ENCODE measurements at places on chromosomes 11 and 22.

DNA sequence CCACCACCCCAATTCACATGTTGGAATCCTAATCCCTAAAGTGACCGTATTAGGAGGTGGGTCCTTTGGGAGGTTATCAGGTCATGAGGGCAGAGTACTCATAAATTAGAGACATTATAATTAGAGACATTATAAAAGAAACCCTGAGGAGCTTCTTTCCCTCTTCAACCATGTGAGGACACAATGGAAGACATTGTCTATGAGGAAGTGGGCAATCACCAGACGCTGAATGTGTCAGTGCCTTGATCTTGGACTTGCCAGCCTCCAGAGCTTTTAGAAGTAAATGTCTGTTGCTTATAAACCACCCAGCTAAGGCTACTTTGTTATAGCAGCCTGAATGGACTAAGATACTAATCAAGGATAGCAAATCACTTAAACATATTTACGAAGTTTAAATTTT, 14.8 kb downstream of the GAB2 start:
- no peak for DNase-seq

- DNase-seq, result no peak
These were observed 1.3 kb upstream of the BARX2 start for GRCh38 chr11:129374081-129374992.

DNA sequence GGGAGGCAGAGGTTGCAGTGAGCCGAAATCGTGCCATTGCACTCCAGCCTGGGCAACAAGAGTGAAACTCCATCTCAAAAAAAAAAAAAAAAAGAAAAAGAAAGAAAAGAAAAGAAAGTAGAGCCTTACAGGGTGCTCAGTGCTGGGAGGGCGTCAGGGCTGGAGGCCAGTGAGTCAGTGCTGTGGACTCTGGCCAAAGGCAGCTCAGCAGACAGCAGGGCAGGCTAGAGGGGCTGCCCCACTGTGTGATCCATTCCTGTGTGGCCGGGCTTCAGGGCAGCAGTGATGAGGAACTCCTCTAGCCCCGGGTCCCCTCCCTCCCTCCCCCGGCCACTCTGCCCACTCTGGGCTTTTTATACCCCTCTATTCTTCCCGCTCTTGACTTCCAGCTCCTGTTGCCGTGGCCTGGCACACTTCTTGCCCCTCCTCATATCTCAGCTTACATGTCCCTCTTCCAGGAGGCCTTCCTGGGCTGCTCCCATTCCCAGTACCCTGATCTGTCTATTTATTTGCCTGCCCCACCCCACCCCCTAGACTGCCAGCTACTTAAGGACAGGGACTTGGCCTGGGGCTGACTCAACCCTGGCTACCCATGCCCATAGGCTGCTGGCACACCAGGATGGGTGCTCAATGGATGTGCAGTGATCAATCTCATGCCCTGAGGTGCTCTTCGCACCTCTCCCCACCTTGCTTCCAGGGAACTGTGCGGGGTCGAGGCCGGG, 10.1 kb downstream of the SYT12 start:
- DNase-seq, result no peak

DNA sequence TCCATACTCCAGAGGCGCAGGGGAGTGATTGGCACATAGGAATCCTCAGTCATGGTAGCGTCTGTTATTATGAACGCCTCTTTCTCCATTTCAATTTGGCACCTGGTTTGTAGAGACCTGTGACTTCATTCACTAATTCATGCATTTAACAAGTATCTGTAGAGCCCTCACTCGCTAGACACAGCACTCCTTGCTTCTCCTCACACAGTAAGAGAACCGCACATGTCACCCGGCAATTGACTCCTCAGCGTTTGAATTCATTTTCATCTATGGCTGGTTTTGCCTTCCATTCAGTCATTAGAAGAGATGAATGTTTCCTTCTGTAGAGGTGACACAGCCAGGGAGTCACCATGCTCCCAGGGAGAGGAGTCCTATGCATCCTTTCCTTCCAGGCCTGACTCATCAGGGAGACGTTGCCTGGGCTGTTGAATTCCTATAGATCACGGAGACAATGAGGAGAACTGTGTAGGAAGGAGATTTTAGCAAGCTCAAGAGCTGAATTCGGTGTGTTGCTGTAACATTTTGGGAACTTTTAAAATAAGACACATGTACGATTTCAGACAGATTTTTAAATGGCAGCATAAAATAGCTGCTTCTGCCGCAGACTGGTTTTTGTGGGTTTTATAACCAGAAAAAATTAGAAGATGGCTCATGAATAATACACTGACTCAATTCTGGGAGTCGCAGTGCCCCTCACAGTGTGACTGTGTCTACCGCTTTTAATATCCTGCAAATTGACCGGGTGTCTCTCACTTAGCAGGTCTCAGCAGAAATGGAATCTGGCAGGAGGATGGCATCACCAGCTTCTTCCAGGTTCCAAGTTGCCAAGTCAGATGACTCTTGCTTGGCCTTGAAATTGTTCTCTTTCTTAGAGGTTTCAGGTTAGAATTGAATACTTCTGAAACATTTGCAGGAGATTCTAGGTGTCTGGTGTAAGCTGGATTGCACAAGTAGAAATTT, 44.4 kb upstream of the CLMP start:
- DNase-seq, result no peak

GRCh38 chr11:121318848-121319834, 26.6 kb downstream of the SC5D start:
- no peak for DNase-seq

DNA sequence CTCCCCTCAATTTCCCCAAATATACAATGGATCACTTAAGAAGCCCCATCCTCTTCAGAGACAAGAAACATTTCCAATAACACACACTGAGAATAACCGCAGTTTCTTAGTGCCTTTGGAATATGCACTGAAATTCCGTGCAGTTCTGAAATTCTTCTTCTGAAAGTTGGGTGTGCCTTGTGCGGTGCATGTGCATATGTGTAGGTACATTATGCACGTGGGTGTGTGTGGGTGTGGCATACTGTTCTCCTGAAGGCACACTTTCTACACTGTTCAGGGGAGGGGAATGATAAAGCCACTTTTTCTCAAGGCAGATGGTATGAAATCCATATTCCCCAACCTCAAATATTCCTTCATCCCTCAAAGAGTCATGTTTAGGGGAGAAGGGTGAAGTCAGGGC, 1.7 kb downstream of the EXPH5 start:
- DNase-seq, result no peak

- DNase-seq, result no peak
These were observed 33.3 kb upstream of the PDGFB start for GRCh38 chr22:39278040-39278439.

- DNase-seq, result no peak
These were observed 63.0 kb downstream of the PTPRJ start for GRCh38 chr11:48043111-48043990.

GRCh38 chr11:7353100-7353499, 101.4 kb downstream of the SYT9 start:
- no peak for DNase-seq

DNA sequence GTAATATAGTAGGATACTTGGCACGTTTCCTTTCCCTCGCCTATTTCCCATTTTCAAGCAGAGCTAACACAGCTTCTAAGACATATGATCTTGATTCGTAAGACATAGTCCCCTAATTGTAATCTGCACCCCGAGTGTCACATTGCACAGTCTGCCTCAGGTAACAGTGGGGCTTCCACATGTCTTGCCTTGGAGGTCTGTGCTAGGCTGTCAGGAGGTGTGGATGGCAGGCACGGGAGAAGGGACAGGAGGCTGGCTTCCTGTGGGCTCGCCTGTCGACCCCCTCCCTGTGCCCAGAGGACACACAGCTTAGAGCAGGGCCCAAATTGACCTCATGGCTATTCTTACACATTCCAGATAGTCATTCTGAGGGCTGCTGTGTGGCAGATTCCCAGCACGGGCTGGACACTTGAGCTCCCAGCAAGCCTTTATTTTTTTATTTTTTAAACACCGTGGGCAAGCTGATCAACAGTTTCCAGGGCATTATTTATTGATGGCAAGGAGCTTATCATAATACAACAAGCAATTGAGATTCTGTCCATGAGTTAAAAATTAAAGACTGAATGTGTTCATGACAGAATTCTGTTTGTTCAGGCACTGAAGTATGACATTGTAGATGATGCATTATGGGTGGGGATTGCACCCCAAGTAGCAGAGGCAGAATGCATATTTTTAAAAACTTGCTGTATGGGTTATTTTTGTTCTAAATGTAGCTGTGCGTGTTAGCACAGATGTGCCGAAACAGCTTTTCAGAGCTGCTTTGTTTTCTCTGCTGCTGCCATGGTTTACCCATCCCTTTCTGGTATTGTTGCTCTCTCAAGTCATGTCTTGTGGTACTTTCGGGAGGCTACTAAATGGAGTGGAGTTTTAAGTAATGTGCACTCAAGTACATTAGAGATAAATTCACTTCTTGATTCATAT, 113.0 kb downstream of the ATXN10 start:
- DNase-seq, result no peak

- no peak for DNase-seq
These were observed 82.2 kb downstream of the ATG16L2 start for GRCh38 chr11:72896431-72896830.

GRCh38 chr11:57336111-57336666, 497 bp upstream of the SSRP1 start:
- no peak for DNase-seq

GRCh38 chr11:16793511-16793910, 55.1 kb downstream of the C11orf58 start:
- DNase-seq, result no peak

DNA sequence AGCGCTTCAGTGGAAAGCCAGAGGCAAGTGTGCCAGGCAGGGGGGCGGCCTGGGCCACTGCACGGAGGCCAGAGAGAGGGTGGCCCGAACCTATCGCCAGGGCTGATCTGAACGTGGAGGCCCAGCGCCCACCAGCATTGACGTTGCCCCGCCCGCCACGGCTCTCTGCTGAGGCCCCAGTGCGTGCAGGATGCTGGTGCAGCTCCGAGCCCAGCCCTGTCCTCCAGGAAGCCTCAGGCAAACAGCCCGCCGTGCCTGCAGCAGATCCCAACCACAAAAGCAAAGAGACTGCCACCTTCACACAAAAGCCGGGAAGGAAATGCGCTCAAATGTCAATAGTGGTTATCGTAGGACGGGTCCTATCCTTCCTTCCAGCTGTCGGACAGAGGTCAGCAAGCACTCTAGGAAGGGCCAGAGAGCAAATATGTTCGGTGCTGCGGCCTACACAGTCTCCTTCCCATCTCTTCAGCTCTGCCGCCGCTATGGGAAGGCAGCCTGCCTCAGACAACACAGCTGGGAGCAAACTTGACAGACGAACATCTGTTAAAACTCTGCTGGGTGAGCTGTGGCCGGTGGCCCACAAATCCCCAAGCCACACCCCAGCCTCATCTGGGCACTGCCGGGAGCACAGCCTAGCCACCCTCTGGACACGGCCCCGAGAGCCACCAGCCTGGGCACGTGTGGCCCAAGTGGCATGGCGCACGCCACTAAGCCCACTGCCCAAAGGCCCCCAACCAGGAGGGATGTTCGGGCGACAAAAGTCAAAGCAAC, 146.2 kb downstream of the CRYBB2 start:
- DNase-seq, result no peak

GRCh38 chr11:64793271-64794160, 9.5 kb downstream of the MAP4K2 start:
- no peak for DNase-seq

DNA sequence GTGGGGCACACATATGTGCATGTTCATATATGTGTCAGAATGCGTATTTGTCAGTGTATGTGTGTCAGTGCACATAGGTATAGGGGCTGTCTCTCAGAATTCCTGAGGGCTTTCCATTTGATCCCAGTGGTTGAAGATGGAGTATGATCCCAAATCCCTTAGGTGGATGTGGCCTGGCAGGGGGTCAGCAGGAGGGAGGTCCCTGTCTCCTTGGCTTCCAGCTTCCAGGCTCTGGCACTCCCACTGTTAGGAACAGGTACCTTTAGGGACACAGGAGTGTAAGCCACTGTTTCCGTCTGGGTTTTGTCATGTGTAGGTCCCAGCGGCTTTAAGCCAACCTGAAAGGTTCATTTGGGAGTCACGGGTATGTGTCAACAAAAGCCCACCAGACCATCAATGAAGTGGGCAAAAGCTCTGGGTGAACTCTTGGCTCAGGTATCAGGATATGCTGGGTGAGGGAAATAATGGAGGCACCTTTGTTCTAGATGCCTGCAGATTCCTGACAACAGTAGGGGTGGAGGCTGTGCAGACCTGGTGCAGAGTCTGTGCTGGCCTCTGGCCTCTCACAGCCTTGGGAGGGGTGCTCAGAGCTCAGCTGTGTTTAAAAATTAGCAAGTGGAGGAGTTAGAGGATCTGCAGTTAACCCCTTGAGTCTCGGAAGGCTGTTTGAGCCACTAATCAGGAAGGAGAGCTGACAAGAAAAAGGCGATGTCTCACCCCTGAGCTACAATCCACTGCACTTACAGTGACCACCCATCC, 9.0 kb downstream of the KCNQ1OT1 start:
- no peak for DNase-seq

DNA sequence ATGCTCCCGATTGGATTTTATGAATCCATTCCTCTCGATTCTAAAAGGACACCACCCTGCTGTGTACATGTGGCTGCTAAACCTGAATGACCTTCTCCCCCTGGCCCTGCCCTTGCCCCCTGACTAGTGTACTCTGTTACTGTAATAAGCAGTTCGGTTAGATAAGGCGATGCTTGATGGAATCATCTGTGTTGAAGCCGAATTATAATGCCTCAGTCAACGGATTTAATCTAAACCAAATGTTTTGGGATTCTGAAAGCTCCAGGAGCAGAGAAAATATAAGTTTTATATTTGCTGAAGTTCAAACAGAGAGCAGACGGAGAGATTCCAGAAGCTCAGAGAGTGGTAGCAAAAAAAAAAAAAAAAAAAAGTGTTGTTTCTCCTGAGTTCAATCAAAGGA, 275.4 kb upstream of the MPPED2 start:
- DNase-seq, result no peak

DNA sequence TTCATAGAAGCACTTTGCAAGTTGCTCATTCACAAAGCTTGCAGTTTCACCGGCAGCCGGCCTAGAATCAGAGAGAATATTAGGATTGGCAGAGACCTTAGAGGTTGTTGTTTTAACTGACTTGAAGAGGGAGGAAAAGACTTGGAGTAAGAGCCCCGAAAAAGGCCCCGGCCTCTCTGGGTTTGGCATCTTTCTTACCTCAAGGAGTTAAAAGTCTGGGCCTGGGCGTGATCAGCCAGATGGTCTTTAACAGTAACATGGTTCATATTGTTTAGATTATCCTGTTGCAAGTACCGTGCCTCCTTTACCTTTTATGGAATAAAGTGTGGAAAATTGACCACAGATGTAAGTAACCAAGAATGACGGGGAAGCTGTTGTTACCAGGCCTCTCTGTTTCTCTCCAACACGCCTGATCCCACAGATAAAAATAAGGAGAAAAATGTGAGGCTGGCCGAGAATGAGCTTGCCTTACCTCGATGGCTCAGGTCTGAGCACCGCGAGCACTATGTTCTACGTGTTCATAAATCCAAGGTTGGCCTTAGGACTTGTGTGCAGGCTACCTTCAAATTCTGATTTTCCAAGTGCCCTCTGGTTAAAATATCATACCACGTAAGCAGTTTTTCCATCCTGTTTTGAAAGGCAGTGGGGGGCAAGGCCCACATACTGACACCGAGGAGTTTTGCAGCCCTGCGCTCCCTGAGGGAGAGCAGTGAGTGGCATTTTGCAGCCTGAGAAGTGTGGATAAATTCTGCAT, 56.4 kb downstream of the PARVA start:
- no peak for DNase-seq

- DNase-seq, result no peak
These were observed 377.4 kb downstream of the DYNC2H1 start for GRCh38 chr11:103486604-103487003.

All from stimulated activated CD4-positive, alpha-beta T cell treated with anti-CD3 and anti-CD28 coated beads, Interleukin-12 subunit alpha, Interleukin-12 subunit beta, amount 100 ng/mL, for 24 hours (primary cell).